NCI-H2227 treated with DMSO at 0.1 percent for 48 hours (cell line): ENCODE measurements at places on chromosomes 4 and X.

- DNase-seq, result no peak
Observed at GRCh38 chr4:24988776-24989175, 42.0 kb downstream of the LGI2 start.

DNA sequence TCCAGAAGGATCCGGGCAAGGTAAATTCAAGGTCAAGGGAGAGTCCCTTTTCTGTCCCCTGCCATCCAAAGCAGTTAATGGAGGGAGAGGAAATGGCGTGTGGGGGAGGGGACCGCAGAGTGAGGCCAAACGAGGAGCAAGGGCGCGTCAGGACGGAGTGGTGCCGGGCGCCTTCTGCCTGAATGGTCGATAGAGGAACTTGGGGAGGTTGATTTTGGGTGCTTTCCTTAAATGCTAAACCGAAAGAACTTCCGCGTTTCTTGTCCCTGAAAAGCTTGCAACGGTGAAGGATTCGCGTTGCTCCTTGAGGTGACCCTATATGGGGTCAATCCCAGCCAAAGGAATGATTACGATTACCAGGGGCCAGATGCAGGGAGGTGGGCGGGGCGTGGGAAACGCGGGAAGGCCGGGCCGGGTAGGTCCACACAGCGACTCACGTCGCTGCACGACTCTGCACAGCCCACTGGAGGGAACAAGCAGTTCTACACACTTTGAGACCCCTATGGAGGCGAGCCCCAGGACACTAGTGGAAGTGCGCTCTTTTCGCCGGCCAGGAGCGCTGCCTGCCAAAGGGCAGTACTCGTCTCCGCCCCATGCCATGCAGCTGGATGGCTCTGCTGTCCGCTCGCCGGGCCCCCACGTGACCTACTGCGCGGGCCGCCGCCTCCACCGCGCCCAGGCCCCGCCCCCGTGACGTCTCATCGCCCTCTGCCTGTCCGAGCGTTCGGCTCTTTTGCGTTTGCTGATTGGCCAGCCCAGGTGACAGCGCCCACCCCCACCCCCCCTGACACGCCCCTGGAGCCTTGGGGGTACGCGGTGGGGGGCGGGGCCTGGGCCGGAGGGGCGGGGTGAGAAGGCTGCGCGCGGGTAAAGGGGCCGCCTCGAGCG, 452 bp upstream of the GK start:
- peak; percentile 92 for DNase-seq

DNA sequence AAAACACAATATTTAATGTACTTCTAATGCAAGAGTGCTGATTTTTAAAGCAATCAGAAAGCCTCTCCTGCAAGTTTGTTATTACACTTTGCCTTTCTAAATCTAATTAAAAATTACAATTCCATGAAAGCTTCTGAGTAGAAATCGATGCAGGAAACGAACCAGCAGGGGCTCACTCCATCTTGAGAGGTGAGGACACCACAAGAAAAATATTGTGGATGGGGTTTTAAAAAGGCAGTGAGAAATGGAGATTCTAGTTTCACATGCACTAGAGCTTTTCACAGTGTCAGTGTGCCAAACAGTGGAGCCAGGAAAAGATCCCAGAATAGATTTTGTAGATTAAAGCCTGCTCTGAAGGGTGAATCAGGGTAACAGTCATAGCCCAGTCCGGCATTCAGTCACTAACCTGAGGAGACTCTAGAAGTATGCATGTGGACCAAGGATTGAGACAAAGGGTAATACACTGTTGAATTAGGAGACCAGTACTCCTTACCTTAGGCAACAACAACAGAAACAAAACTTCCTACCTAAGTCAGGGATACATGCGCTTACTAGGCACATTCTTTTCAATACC, 362.3 kb downstream of the NAF1 start:
- no peak for DNase-seq

DNA sequence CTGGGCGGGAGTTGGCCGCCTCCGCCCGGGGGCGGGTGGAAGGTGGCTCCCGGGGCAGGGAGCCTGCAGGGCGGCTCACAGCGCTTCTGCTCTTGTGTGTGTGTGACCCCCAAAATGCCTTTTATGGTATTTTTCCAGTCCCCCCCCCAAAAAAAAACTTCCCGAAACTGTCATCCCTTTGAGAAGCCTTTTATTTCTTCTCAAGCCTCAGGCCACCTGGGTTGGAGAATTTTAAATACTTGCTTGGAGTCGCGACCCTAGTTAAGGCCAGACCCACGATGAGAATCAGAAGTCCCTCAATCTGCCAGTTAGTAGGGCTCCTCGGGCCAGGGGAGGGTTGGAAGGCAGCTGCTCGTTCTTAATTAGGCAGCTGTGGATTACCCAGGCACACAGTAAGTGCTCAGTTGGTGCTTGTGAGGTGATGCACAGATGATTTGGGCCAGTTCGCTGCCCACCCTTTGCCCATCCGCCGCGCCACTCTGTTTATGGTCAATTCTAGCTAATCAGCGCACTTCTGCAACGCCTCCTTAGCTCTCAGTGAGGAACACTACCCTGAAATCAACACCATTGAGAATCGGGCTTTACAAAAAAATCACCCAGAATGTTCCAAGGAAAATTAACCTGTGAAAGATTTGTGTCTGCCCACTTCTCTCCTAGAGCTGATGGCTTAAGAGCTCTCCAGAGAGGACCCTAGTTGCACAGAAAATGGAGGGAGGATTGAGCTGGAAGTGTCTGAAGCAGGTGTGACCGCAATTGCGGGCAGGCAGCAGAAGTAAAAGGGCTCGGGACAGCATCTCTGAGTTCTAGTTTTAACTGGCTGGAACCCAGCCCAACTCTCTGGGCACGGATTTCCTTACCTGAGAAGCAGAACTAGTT, 648 bp upstream of the SCD5 start:
- DNase-seq, result no peak

DNA sequence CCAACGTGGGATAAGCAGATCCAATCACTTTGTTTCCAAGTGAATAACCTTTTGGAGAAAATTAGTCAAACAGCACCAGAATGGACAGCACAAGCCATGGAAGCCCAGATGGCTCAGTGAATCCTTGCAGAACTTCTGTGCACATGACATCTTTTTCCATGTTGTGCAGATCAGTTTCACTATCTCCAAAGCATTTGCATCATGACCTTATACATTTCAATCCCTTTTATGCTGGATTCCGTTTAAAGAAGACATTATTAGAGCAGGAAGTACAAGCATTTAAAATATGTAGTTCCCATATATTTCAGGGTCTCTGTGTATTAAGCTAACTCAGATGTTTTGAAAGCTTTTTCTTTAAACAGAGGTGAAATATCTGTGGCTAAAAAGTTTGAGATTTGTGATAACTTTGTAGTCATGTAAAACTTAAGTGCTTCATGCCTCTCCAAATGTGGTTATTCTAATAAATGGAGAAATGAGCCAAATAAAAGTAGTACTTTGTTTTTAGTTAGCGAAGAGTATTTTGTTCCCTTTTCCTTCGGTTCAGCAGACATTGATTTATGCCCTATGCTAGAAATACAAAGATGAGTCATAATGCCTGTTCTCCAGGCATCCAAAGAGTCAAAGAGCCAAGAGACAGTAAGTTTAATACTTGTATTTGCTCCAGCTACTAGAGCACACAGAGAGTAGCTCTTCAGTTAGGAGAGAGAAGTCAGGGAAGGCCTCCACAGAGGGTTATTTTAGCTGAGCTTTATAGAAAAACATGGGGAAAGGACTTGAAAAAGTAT, 39.0 kb downstream of the PLAC8 start:
- no peak for DNase-seq

DNA sequence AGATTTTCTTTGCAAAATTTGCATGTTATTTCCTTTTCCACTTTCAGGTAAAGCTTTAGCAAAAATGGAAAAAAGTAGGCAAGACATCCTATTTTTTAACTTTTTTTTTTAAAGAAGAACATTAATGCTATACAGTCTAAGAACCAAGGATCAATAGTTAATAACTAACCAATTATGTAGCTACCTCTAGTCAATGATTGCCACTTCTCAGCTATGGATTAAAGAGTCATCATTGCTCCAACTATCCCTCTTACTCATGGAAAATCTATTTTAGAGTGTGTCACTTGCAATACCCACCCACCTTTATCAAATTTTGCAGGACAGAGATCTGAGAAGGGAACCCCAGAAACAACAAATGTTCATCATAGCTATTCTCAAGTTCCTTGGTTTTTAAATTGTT, 223.1 kb downstream of the ANK2 start:
- DNase-seq, result no peak

DNA sequence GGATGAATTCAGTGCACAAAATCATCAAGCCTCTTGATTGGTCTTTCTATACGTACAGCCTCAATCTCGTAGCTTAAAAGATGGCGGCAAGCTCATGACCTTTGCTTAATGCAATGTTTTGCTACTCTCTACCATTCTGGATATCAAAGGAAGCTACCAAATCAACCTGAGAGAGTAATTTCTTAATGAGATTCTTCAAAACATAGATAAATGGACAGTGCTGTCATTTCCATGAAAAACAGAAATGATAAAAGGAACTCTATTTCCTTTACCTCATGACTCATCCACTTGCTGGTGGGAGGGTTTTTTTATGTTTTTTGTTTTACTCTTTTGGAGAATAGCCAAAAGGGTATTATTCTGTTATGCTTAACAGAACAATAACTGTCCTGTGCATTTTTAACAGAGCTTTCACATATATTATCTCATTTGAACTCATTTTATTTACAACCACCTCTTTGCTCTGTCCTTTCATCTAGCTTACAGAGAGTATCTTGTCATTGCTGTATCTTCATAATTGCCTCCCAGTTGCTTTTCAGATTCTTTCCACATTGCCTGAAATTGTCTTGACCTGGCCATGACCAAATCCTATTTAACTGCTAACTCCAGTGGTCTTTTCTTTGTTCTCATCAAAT, 138.6 kb upstream of the GPR101 start:
- DNase-seq, result no peak

DNA sequence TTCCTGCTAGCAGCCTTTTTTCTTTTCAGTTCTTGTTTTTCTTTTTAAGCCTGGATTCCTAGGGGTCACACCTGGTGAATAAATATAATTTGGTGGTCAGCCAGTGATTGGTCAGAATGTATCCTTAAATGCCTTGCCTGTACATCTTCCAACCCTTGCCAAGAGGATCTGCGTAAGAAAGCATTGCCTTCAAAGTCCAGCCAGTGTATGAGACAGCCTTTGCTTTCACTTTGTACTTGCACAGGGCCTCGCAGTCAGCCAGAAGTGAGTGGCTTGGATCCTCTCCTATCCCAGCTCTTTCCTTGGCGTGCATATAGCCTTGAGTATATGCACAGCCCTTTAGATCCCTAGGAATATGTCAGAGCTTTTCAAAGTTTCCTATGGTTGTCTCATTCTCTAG, 22.2 kb downstream of the KANTR start:
- DNase-seq, result peak; percentile 2

DNA sequence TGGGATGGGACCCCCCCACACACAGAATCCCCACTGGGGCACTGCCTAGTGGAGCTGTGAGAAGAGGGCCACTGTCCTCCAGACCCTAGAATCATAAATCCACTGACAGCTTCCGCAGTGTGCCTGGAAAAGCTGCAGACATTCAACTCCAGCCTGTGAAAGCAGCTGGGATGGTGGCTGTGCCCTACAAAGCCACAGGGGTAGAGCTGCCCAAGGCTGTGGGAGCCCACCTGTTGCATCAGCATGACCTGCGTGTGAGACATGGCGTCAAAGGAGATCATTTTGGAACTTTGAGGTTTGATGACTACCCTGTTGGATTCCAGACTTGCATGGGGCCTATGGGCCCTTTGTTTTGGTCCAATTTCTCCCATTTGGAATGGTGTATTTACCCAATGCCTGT, 22.3 kb downstream of the AIMP1 start:
- DNase-seq, result no peak
